ENCODE measurements at places on chromosomes 2 and 18.

DNA sequence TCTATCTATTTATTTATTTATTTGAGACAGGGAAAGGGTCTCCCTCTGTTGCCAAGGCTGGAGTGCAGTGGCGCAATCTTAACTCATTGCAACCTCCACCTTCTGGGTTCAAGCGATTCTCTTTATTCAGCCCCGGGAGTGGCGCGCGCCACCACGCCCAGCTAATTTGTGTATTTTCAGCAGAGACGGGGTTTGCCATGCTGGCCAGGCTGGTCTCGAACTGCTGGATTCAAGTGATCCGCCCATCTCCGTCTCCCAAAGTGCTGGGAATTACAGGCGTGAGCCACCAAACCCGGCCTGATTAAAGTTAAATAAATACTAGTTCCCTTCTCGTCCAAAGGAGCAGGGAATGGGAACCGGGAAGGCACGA lies 4.2 kb upstream of the CTDSP1 start:
- DNase-seq, result no peak

- no peak for DNase-seq
Measured at GRCh38 chr2:151862700-151863099, 34.5 kb upstream of the ARL5A start.

DNA sequence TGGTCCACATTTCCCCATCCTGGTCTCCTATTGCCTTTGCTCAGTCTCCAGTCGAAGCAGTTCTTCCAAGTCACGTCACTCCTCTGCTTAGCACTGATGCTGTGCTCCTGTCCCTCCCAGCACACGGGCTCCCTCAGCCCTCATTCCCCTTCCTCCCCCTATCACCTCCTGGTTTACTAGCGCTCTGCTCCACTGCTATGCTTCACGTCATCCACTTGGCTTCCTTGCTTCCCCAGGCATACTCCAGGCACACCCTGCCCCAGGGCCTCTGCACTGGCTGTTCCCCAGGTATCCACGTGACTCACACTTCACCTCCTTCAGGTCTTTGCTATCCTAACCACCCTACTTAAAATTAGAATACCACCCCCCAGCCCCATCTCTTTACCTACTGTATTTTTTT lies 269.3 kb downstream of the GLI2 start:
- no peak for DNase-seq

- DNase-seq, result no peak
Measured at GRCh38 chr2:165634855-165635254, 159.2 kb downstream of the GALNT3 start.

DNA sequence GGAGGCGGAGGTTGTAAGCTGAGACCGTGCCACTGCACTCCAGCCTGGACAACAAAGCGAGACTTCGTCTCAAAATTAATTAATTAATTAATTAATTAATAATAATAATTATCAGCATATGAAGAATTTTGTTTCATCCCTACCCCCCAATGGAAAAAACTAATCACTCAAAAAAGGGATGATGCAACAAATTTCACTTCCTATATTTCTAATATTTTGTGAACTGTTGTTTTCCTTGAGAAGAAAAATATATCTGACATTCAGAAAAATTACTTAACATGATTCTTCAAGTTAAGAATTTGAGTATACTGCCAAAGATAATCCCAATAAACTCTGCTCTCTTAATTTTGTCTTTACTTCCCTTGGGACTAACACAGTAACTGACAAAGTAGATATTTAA lies 28.1 kb downstream of the EXOC6B start:
- DNase-seq, result no peak

GRCh38 chr2:96431319-96431718 lies 73.8 kb downstream of the NEURL3 start:
- DNase-seq, result no peak

GRCh38 chr18:69220529-69220928 lies 180.2 kb upstream of the DOK6 start:
- DNase-seq, result no peak

DNA sequence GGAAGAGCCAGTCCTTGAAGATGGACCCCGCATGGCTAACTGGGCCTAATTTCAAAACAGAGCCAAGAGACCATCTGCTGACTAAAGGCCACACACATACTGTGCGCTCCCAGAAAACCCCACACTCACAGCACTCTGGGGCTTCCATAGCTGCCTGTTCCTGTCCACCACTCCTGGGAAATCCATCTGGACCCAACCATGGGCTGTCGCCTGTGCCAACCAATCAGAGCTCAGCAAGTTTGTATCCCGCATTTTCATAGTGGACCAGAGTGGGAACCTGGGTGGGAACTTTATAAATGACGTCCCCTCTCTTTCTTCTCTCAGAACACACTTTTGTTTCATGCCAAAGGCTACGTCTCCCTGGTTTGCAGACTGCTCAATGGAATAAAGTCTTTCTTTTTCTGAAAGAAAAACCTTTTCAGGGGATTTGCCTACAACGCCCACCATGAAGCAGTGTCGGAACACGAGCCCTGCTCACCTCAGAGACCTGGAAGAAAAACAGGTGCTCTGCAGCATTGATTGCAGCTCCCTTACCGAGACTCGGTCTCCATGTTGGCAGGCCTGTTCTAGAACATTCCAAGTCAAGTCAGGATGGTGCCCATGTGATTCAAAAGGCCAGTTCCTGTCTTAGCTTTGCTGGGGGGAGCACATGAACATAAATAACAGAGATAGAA lies 137.2 kb upstream of the GPC1 start:
- no peak for DNase-seq

- no peak for DNase-seq
Measured at GRCh38 chr18:49041435-49042245, 90.9 kb upstream of the SMAD7 start.

DNA sequence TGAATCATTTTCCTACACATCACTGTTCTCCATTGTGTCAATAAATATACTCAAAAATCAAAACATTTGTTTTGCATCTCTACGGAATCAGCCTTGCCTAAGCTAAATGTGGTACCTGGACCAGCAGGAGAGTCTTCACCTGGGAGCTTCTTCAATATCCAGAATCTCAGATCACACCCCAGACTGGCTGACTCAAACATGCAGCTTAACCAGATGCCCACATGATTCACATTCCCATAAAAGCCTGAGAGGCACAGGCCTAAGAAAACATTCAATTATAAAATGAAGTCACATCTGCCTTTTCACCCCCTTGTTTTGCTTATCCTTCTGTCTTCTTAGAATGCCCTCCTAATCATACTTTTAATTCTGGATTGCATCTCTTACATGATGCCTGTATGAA lies 1045.5 kb upstream of the NXPH2 start:
- DNase-seq, result no peak

DNA sequence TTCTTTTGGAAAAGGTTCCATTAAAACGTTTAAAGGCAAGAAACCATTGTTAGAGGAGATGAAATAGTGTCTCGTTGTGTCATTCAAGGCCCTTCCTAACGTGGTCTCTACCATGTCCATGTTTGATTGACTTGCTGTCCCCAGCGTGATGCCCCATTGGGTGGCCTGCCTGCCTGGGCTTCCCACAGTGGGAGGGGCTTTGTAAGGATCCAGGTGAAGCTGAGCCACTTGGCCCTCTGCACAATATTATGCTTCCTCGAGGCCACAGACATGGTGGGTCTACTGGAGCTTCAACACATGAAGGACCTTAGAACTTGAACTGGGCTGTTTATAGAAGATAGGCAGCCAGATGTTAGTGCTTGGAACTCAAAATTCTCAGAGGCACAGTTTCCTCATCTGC lies 235.3 kb downstream of the FHOD3 start:
- DNase-seq, result no peak

DNA sequence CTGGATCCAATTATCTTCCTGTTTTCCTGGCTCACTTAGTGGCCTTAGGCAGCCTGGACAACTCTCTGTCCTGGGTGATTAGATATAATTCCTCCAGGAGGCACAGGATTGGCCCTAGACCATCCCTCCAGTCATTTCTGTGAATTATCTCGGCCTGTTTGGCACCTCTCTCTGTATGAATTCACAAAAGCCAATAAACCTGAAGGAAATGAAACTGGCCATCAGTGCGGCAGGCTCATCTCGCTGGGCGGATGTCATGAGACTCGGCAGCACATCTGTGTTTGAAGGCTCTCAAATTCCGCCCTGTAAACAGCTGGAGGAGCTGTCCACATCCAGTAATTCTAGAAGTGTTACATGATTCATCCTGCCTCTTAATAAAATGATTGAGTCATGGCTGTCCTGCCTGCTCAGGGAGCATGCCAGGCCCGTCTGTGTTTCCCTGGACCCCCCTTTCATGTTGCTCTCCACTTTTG lies 38.6 kb downstream of the ACOXL start:
- no peak for DNase-seq

- DNase-seq, result no peak
Measured at GRCh38 chr18:10275486-10275885, 178.9 kb upstream of the APCDD1 start.

- DNase-seq, result no peak
Measured at GRCh38 chr2:80942766-80943165, 638.2 kb upstream of the LRRTM1 start.

DNA sequence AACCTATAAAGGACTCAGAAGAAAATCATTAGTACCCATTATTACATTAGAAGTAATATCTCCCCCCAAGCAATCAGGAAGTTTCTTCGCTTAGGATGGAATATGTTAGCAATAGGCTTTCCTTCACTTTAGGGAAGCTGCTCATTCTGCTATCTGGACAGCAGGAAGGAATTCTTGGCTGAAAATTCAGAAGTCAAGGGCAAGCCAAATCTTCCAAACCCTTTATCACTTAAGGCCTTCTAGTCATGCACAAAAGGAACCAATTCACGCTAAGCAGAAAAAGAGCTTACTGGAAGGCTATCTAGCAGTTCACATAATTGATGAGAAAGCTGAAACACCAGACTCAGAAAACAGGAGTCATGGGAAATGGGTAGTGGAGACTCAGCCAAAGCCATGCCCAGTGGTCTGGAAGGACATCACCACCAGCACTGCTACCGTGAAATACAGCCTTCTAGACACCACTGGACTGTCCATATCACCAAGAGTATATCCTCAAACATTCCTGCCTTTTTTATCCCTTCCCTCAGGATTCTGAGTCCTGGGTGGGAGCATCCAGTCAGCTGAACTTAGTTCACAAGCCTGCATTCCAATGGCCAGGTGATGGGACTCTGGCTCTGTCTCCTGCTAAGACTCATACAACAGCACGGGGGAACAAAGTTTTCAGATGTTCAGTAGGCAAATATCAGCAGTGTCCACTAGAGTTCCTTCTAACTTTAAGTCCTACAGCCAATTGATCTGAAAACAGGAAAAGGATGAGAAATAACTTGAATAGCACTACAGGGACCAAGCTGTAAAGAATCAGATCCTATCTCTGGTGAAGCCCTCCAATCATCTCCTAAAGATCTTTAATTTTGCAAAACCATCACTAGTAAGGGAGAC lies 14.8 kb upstream of the ADAM17 start:
- DNase-seq, result no peak

DNA sequence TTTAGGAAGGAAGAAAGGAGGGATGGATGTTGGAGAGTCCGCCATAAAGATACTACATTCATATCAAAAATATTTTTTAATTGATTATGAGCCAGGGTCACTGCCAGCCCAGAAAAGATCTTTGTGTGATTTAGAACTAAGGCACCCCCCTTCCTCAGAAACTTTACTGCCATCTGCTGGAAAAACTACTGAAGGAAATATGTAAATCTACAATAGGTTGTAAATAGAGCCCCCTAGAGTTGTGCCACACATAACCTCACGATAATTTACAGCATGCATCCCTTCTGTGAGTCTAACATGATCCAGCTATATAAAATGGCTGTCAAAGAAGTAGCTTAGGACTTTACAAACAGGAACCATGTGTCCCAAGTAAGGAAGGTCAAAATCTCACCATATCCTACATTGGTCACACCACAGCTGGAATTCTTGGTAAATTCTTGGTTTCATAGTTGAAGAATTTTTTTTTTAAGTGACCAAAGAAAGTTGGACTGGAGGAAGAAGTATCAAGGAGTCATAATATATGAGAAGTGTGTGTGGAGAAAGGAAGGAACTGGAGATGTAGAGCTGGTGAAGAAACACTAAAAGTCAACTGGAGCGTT lies 152.5 kb downstream of the CYP26B1 start:
- DNase-seq, result no peak

- no peak for DNase-seq
Measured at GRCh38 chr2:3100386-3100785, 277.2 kb downstream of the EIPR1 start.

DNA sequence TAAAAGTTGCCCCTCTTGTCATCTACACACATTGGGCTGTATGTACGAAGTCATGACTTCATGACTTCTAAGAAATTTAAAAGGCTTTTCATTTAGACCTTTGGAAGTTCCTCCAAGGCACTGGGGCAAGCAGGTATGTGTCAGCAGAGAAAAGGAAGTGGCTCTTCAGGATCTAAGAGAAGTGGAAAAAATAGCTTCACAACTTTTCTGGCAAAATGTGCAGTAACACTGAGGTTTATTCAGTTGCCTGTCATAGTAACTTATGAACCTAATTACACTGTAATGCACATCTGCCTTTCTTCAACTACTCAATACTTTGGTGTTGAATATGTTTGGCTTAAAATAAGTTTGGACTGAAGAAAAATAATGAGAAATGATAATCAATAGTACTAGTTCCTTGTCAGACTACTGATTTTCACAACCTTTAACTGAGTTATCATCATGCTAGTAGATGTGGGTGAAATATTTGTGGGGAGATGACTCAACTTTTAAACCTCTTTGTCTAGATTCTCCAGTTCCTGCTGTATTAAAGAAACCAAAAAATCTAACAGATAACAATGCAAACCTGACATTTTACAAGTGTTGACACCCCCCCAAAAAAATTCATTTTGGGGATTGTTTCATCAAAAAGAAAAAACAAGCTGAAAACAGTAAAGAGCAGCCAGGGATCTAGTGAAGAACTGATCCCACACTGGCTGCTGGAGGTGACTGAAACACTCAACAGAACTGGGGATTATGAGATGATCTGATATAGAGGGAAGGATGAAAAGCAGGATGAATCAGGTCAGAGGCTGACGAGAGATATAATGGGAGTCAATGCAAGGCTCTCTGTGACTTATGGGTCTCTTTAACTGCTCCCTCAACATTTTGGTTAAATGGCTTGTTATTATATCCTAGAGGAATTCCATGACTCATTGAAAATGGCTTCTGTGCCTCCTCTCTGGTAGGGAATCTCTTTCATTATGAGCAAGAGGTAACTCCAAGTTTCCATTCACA lies 84.6 kb downstream of the COLEC12 start:
- DNase-seq, result no peak

DNA sequence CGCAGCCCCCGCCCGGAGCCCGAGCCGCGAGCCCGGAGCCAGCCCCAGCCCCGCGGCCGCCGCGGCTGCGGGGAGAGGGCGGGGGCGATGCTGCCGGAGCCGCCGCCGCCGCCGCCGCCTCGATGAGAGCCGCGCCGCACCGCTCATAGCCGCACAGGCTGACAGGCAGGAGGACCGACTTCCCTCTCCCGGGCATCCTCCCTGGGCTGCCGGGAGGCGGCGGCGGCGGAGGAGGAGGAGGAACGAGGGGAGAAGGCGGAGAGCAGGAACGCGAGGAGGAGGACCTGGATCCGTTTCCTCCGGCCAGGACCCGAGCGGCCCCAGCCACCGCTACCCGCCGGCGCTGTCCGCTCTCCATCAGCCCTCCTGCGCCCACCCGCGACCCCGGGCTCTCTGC lies 370 bp downstream of the KLHL29 start:
- DNase-seq, result peak; percentile 10

- DNase-seq, result no peak
Measured at GRCh38 chr18:3693410-3693809, 243.4 kb downstream of the TGIF1 start.

GRCh38 chr2:74507926-74508520 lies 528 bp upstream of the PCGF1 start:
- no peak for DNase-seq
